Activated naive CD4-positive, alpha-beta T cell treated with anti-CD3 and anti-CD28 coated beads, Interleukin-2, amount 50 U/mL, for 16 hours (primary cell): ENCODE measurements at places on chromosomes 11 and 22.

DNA sequence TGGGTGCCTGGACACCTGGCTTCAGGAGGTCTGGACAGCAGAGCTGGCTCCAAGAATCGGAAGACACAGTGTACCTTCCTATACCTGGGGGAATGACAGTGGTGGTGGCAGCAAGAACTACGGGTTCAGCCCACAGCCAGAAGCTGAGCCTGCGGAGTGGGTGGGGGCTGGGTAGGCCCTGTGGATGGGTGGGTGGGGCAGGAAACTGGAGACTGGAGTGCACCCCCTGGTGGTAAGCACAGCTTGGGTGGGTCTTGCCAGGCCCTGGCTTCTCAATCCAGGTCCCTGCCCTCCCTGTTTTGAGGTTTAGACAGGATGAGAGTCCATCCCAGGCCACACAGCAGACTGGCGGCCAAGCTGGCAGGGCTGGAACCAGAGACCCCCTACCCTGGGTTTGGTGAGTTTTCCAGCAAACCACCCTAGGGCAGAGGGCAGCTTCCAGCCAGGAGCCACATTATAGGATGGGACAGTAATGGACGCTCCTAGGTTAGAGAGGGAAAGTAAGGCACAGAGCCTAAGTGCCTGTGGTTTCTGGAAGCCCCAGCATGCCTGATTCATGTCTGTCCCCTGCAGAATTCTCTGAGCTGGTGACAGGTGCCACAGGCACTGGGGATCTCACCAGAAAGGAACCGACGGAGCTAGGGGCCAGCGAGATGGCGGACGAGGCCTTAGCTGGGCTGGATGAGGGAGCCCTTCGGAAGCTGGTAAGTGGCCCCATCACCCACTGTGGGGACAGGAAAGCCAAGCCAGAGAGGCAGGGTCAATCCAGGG lies 1.7 kb downstream of the SMTN start:
- DNase-seq, result peak; percentile 73

DNA sequence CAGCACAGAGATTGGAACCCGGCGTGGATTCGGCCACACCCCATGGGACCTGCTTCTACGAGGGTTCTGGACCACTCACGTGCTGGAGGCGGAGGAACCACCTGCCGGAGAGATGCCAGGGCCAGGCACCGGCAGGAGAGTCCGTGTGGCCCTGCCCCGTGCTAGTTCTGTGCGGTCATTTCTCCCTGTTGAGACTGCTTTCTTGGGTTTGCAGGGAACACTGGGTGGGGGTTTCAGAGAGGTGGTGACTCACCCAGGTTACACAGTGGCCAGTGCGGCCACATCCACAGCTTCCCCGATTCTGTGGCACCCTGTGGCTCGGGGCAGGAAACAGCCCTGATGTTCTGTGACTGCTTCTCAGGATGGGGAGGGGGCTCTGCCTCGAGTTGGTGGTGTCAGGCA lies 3.6 kb upstream of the PHLDA2 start:
- DNase-seq, result no peak

DNA sequence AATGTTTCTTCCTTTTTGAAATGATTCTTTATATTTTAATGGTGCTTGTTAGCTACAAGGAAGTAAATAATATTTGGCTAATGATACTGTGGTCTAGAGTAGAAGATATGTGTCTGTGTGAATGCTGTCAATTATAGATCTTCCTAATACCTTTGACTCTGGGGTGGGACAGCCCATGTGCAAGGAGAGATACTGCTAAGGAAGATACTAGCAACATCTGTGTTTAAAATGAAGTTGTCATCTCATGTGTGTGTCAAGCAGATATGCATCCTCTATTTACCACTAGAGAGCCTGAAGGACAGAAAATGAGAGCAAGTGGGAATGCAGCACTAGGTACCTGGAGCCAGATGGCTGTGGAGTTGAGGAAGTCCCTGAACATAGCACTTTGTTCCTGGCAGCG lies 34.1 kb downstream of the PPME1 start:
- DNase-seq, result no peak

DNA sequence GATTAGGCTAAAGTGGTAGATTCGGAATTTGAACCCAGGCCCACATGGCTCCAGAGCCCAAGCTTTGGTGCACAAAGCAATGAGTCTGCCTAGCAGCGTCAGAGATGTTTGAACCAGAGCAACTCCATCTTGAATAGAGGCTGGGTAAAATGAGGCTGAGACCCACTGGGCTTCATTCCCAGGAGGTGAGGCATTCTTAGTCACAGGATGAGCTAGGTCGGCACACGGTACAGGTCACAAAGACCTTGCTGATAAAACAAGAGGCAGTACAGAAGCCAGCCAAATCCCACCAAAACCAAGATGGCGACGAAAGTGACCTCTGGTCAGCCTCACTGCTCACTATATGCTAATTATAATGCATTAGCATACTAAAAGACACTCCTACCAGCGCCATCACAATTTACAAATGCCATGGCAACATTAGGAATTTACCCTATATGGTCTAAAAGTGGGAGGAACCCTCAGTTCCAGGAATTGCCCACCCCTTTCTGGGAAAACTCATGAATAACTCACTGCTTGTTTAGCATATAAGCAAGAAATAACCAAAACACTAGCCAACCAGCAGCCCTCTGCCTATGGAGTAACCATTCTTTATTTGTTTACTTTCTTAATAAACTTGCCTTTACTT lies 40.3 kb upstream of the DAGLA start:
- no peak for DNase-seq

- DNase-seq, result no peak
These were observed 435.5 kb downstream of the LUZP2 start for GRCh38 chr11:24932110-24933000.

GRCh38 chr11:123742031-123742723 lies 717 bp upstream of the ZNF202 start:
- DNase-seq, result no peak

- no peak for DNase-seq
These were observed 3.9 kb upstream of the AKIP1 start for GRCh38 chr11:8907116-8907515.

DNA sequence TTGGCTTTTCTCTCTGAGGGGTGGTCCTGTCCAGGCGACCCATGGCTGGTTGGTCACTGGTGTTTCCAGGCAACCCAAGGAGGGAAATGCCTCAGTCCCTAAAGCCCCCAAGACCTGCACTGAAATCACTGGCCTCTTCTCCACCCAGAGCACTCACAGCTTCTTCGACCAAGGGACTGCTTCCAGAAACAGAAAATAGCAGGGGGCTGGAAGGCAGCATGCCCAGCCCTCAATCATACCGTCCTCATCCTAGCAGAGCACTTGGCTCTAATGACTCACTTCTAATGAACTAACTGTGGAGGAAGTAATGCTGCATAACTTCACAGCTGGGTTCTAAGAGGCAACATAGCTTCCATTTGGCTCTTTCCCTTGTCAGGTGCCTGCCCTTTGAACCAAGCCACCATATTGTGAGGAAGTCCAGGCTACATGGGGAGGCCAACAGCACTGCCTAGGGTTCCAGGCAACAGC lies 27.6 kb downstream of the DKK3 start:
- DNase-seq, result no peak

- no peak for DNase-seq
These were observed 18.6 kb downstream of the USH1C start for GRCh38 chr11:17525570-17525969.

DNA sequence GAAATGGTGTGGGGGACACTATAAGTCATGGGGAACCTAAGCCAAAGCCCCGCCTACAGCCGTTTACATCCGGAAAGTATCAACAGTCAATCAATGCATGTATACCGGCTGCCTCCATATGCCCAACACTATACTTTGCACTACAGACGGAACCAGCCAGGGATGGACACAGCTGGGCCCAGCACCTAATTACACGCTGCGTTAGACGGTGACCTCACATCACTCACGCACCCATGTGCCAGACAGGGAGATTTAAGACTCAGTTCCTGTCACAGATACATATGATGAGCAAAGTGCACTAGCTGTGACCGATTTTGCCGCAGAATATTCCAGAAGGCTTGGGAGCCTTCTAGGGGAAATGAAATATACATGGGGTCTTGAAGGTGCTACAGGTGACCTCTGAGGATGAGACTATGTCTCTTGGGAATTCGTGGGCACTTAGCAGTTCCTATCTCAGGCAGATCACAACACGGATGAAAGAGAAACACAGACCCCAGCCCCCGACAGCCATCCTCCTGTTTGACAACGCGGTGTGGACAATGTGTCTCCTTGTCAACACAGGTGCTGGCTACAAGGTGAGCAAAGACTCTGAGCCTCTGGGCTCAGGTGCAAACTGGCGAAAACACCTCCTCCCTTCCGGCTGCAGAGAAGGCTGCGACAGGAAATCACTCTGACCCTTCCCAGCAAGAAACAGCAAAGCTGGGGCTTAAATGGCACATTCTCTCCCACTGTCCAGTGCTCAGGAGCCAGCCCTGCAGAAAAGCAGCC lies 8.0 kb downstream of the AHNAK start:
- no peak for DNase-seq

- no peak for DNase-seq
These were observed 231.7 kb downstream of the AASDHPPT start for GRCh38 chr11:106309070-106309684.

DNA sequence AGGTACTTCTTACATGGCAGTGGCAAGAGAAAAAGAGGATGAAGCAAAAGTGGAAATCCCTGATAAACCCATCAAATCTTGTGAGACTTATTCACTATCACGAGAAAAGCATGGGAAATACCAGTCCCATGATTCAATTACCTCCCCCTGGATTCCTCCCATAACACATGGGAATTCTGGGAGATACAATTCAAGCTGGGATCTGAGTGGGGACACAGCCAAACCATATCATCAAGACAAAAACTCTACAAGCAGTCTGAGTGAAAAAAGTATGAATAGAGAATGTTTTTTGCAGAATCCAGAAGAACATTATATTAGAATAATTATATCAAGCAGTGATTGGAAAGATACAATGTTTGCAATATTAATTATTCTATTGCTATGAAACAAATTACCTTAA lies 893.7 kb downstream of the FAM181B start:
- no peak for DNase-seq

DNA sequence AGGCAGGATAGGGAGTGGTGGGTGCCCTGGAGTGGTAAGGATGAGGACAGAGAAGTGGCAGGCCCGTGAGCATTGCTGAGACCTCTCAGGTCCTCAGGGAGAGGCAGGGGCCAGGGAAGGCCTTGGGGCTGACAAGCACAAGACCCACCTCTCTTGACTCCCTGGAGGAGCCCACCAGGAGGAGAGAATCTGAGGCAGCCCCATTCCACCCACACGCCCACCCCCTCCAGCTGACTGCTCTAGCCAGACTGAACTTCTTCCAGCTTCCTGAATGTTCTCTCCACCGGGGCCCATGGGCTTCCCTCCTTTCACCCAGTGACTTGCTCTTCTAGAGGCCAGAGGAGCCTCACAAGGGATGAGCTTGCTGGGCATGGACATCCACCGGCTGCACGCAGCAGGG lies 1403.0 kb downstream of the BRD1 start:
- no peak for DNase-seq

DNA sequence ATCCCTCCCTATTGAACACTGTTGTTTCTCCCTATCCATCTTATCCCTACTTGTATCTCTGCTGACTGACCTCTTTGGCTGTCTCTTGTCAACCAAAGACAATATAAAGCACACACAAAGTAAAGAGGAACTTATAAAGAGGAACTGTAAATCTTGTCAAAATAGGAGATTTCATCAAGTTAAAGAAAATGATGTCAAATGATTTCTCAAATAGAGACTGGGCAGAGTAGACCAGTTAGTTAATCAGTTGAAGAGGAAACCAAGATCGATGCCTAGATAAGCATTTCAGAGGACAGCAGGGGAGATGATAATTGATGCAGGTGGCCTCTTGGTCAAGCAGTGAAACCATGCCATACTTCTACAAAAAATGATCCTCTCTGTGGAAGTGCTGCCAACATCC lies 22.7 kb downstream of the KCNQ1OT1 start:
- DNase-seq, result no peak

GRCh38 chr11:26949846-26950245 lies 44.1 kb upstream of the FIBIN start:
- no peak for DNase-seq

DNA sequence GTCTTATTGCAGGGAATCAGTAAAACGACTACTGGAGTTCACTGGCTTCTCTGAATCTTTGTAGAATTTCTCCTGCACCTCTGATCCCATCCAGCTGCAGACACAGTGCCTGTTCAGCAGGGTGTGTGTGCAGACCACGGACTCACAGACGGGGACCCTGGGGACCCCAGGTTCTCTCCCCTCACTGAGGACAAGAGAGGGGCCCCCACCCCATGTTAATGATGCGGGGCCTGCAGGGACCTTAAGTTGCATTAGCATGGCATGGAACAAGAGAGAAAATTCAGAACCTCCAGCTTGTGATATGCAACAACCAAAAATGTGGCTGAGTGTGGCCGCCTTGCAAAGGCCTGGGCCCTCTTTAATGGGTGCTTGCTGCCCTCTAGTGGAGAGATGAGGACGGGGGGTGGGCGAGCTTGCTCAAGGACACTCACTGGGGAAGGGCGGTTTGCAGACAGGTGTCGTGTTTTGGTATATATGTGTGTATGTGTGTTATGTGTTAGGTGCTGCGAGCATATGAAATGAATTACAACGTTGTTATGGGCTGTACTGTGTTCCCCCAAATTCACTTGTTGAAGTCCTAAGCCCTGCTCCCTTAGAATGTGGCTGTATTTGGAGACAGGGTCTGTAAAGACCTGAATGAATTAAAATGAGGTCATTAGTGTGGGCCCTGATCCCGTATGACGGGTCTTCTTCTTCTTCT lies 84.4 kb upstream of the SEPTIN5 start:
- DNase-seq, result peak; percentile 86

- no peak for DNase-seq
These were observed 69.1 kb downstream of the SMCO4 start for GRCh38 chr11:93474123-93474522.

- no peak for DNase-seq
These were observed 117.0 kb downstream of the FANCF start for GRCh38 chr11:22508665-22509064.

DNA sequence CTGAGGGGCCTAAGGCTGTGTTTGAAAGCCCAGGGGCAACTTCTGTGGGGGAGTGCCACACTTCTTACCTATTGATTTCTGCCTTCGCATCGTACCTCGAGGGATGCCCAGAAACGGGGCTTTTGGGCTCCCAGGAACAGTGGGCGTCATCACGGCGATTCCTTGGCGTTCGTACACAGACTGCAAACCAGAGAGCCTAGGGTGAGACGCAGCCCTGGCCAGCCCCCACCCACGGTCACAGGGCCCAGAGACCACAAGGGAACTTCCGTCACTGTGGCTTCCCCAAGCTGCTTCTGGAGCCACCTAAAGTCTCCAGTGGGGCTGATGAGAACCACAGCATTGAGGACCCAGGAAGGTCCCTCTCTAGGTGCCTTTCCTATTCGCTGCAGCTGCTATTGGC lies 91.9 kb downstream of the CTTN start:
- no peak for DNase-seq

DNA sequence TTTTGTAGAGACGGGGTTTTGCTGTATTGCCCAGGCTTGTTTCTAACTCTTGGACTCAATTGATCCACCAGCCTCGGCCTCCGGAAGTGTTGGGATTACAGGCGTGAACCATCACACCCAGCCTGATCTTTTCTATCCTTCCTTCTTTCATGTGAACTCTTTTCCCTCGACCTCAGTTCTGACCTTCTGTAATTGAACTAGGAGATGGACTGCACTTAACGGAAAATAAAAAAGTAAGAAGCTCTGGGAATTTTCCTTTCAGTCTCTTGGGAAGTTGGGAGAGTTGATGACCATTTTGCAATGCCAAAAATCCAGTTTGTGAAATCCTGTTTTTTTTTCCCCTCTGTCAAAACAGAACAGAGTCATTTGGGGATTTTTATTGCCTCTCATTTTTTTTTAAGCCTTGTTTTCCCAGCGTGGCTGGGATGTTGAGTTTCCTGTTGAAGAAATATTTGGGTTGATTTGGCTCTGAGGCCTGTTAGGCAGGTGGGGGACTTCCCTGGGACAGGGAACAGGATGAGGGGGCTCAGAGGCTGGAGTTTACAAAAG lies 26.9 kb upstream of the CYB5R3 start:
- DNase-seq, result no peak
